ENCODE measurements at places on chromosomes 3 and 15.

- DNase-seq = no peak
These were observed 14.3 kb downstream of the TLE3 start for GRCh38 chr15:70083418-70083817.

DNA sequence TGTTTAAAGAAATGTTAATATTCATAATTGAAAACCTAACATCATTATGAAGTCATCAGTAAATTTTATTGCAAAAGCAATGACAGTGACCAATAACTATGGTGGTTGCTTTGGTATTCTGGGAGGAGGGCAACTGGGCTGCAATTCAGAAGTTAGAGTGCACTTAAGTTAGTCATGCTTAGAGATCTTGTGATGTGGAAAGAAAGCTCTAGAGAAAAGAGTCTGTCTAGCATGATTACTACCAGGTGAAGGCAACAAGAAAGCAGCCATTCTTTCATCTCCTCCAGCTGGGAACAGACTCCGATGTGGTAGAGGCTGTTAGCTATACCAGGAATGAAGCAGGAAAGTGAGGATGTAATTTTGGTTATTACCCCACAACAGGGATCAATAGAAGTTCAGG, 625.6 kb downstream of the SI start:
- no peak for DNase-seq

DNA sequence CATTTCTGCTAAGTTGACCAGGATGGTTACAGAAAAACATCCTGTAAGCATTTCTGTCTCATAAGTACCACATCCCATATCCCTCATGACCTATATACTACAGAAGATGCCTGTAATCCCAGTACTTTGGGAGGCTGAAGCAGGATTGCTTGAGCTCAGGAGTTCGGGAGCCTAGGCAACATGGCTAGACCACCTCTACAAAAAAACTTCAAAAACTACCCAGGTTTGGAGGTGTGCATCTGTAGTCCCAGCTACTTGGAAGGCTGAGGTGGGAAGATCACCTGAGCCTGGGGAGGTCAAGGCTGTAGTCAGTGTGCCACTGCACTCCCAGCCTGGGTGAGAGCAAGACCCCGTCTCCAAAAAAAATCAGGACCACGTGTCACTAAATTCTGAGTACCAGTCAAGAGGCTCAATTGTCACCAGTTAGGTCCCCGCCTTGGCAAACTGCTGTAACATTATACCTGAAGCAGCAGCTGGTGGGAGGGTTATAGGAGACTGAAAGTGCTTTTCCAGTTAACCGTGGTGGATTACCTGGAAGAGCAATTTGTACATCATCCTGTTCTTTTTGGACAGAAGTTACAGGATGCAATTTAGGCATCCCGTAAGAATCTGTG, 6.2 kb downstream of the RPL32 start:
- DNase-seq = no peak

GRCh38 chr15:74809242-74809641, 3.4 kb upstream of the LMAN1L start:
- DNase-seq = no peak

DNA sequence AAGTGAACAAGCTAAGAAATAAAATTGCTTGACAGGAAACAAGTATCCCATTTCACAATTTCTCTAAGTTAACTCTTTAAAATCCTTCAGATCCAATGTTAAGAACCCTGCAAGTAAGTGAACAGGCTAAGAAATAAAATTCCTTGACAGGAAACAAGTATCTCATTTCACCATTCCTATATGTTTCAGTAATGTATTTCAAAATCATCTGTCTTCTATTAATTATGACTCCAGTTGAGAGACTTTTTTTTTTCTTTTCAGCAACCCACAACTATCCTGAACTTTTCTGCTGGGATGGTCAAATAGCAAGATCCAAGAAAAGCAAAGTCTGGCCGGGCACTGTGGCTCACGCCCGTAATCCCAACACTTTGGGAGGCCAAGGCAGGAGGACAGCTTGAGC, 2.4 kb upstream of the SLC12A6 start:
- no peak for DNase-seq

DNA sequence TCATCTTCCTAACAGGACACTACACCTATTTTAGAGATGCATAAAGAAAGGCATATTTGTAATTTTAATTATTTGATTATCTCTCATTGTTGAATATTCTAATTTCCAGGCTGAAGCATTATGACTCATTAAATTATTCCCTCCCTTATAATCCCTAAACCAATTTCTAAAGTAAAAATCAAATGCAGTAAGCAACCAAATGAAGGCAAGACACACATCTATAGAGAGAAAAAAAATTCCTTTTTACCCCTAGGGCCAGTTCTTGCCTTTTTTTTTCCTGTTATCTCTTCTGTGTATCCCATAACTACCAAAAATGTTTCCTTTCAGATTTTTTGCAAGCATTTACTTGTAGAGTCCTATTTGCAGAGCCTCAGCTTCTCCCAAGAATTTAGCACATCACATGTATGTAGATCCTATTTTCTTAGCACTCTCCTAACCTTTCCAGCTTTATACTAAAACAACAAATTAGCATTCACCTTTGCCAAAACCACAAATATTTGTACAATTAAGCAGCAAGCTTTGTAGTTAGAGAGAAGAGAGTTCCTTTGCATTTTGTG, 177.9 kb downstream of the SATB1 start:
- no peak for DNase-seq

- no peak for DNase-seq
These were observed 116.5 kb upstream of the ROPN1 start for GRCh38 chr3:124108446-124108845.

- no peak for DNase-seq
These were observed 14.8 kb downstream of the PDE12 start for GRCh38 chr3:57570878-57571277.

- no peak for DNase-seq
These were observed 14.5 kb upstream of the CHST14 start for GRCh38 chr15:40456299-40456712.

- no peak for DNase-seq
These were observed 10.1 kb upstream of the MINDY2 start for GRCh38 chr15:58761010-58761388.

DNA sequence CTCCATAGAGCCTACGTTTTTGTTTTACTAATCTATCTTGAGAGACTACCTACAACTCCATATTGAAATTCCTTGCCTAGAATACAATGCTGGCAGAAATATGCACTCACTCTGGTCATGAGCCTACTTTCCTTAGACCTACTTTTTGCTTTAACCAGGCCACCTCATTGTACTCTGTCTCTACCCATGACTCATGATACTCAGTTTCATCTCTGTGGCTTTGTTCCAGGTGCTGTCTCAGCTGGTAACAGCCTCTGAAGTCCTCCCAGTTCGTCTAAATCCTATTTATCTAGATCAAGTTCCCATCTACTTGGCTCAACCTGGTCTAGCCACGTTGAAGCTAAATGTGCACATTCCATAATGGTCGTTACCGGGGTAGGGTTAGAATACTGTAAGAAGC, 536.4 kb downstream of the RSL24D1 start:
- no peak for DNase-seq

DNA sequence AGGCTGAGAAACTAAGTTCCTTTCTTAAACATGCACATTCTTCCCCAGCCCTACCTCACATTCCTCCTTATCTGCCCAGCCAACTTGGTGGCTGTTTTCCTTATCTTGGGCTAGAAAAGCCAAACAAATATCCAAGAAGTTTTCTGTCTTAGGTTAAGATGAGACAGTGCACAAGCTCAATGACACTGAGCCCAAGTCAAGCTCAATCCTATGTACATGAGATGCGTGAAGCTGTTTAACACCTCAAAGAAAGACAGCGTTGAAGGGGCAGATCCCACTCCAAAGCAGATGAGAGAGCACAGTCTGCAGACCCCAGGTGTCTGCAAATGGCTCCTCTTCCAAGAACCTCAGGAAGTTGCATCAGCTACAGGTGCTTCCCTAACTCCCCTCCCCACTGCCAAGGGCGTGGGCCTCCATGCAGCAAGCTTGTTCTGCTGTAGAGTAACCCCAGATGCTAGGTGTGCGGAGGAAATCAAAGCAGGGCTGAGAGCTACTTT, 16.6 kb downstream of the LRRC2 start:
- no peak for DNase-seq

GRCh38 chr3:49611719-49612118, 57.4 kb downstream of the BSN start:
- no peak for DNase-seq

DNA sequence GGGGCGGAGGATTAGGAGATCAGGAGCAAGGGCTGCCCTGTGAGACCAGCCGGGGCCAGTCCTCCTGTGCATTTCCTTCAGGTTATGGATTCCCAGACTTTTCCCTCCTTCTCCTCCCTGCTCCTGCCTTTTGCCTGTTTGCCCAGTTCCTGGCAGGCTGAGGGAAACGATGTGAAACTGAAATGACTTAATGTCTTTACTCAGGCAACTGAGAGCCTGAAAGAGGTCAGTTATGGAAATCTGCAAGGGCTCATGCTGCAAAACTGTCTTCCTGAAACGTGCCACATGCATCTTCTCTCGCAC, 57.2 kb downstream of the MESD start:
- DNase-seq = no peak

- no peak for DNase-seq
These were observed 195.6 kb downstream of the XXYLT1 start for GRCh38 chr3:195075199-195075940.
